ENCODE measurements at places on chromosomes 12 and 14.

DNA sequence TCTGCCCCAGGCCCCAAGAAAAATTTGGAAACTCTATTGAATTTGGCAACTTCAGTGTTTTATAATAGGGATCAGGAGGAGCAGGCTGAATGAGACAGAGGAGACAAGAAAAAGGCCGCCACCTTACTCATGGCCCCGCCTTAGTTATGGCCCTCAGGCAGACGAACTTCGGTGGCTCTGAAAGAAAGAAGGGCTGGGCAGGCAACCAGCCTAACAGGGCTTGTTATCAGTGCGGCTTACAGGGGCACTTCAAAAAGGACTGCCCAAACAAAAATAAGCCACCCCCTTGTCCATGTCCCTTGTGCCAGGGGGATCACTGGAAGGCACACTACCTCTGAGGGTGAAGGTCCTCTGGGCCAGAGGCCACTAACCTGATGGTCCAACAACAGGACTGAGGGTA lies 146.3 kb upstream of the ATF7IP start:
- no peak for DNase-seq

DNA sequence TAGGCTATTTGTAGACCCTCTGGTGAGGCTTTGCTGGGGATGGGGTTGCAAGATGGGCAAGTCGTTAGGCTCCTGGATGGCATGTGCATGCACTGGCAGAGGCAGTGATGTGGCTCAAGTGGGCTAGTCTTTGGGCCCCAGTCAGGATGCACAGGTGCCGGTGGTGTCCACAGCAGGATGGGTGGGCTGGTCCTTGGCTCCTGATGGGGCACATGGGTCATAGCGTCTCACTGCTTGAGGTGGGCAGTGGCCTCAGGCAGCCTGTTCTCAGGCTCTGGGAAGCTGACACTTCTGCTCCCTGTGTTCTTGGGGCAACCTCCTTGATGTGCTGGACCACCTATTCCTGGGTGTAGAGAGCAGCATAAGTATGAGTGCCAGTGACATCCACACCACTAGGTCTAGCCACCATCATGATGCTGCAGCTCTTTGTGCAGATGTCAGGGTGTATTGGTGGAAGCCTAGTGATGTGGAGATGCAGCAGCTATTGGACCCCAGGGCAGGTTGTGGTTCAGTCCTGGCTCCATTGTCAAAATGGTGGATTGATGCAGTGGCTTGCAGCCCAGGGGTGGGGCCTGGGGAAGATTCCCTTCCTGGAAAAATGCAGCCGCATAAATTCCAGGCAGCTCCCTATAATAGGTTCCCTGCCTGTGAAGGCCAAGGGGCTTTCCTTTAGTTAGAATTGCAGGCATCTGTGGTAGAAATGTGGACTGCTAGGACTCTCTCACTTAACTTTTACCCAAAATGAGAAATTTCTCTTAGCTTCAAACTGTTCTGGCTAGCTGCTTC lies 742.5 kb upstream of the MDGA2 start:
- no peak for DNase-seq

DNA sequence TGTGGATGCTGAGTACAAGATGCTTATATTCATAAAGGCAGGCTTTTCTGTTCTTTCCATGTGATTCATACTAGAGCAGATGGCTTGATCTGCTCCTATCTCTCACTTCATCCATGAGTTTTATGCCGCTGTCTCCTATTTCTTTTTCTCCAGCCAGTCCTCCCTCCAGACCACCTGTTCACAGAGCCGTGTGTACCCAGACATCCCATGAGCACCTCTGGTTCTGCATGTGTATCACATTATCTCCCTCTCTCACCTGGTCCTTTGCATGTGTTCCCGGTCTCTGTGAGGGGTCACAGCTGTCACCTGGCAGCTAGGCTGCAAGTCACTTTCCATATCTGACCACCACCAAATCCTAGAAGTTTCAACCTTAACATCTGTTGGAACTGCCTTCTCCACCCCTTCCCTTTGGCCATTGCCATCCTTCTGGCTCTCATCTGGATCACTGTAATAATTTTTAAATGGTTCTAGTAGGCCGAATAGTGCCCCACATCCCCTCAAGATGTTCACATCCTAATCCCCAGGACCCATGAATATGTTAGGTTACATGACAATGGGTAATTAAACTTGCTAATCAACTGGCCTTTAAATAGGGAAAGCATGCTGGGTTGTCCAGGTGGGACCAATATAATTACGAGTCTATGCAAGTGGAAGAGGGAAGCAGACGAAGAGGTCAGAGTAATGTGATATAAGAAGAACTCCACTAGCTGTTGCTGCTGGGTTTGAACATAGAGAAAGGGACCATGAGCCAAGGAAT lies 168.1 kb downstream of the SNAPC1 start:
- DNase-seq, result peak; percentile 50

GRCh38 chr14:37279818-37280217 lies 82.1 kb downstream of the MIPOL1 start:
- DNase-seq, result no peak

- DNase-seq, result no peak
Measured at GRCh38 chr14:102565959-102566358, 26.5 kb upstream of the RCOR1 start.

DNA sequence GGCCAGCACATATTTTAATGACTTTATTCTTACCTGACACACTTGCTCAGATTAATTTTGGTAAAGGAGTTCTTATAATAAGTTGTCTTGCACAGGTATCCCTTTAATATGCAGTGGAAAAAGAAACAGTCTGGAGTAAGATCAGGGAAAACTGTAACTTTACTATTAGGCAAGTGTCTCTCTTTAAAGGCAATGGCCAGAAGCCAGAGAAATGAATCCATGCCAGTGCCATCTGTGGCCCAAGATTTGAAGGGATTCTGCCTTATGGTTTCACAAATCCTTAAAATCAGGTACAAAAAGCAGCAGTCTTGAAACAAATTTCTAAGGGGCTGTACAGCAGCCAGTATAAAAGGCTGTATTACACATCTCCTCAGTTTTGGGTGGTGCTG lies 22.4 kb downstream of the NFYB start:
- no peak for DNase-seq

DNA sequence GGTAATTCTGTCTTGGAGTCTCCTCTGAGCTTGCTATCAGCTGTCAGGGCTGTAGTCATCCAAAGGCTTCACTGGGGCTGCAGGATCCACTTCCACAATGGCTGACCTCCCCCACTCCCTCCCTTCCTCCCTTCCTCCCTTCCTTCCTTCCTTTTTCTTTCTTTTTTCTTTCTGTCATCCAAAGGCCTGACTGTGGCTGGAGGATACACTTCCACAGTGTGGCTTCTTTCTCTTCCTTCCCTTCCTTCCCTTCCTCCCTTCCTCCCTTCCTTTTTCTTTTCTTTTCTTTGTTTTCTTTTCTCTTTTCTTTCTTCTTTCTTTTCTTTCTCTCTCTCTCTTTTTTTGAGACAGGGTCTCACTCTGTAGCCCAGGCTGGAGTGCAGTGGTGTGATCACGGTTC lies 30.6 kb downstream of the ARF6 start:
- DNase-seq, result no peak

DNA sequence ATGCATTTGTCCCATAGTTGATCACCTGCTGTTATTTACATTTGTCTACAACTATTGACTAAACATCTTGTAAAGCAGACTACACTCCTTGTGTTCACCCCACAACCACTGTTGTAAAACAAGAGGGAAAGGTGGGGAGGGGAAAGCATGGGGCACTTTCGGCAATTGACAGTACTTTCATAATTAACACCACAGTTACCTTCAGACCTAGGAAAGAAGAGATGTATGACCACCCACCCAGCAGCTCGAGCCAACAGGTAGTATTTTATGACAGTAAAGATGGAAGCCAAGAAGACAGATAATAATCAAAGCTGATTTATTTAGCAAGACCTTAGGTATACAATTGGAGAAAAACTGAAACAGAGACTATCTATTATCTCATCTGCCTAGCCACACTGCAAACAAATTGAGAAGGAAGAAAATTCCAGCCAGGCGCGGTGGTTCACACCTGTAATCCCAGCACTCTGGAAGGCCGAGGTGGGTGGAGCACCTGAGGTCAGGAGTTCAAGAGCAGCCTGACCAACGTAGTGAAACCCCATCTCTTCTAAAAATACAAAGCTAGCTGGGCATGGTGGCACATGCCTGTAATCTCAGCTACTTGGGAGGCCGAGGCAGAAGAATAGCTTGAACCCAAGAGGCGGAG lies 11.2 kb downstream of the HECTD4 start:
- no peak for DNase-seq
